ENCODE measurements at places on chromosomes 1 and 21. TPM values are rescaled to one million over a fixed set of nuclear protein-coding genes. Genes with fewer than 3 reads are reported as not detected.

The UQCRHL gene
- 4.7 TPM for total RNA-seq

DNA sequence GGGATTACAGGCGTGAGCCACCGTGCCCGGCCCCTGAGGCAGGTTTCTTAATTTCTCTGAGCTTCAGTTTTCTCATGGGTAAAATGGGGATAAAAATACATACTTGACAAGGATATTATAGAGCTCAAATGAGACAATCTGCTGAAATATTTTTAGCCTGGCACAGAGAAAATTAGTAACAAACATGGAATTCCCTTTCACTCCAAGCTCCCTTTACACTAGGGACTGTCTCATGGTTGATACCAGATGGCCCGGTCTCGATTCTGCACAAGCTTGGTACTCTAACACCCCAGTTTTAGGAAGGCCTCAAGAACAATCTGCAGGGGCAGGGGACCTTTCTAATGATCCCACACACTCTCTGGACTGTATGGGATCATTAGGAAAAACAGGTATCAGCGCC lies 671.7 kb downstream of the SMYD3 start:
- DNase-seq, result no peak

- no peak for DNase-seq
Measured at GRCh38 chr1:67662884-67663283, 22.1 kb upstream of the GADD45A start.

DNA sequence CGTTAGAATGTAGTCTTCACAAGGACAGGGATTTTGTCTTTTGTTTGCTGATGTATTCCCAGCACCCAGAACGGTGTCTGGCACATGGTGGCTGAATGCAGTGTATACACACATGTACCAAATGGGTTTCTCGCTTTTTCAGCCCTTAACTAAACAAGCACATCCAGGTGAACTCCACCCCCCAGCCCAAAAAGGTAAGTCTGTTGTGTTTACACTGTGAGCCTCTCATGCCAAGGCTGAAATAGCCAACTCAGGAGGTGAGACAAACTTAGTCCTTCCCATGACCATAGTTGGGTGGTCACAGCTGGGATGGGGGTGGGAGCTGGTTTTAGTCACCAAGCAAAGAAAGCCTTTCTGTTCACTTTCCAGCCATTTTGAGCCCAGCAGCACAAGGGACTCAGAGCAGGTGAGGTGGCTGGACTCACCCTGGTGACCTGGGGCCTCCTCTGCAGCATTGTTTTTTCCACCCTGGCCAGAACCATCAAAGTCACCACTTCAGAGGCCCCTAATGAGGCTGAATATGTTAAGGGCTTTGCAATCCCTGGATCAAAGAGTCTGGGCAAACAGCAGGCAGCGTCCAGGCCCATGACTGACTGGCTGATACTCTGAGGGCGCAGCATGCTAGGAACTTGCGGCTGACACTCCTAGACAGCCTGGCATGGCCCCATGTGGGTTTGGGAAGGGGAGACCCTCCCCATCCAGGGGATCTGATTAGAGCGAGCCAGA lies 8.7 kb downstream of the TENT5B start:
- DNase-seq, result no peak

DNA sequence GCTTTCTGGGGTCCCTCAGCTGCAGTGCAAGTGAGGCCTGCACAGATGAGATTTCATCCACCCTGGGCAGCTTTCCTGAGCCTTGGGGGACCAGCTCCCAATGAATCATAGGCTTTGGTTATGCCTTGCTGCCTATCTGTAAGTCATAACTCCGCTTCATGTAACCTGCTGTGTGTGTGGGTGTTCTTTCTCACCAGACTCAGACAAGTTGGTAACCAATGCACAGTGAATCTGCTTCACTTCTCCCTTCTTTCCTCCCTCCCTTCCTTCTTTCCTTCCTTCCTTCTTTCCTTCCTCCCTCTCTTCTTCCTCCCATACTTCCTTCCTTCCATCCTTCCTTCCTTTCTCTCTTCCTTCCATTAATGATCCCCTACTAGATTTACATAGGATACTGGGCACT lies 34.4 kb upstream of the PSMB2 start:
- DNase-seq, result peak; percentile 13

The TAF1A gene
- 9.7 TPM for total RNA-seq

The SPATA1 gene
- total RNA-seq, result not detected

Data from MG63 (cell line).